ENCODE measurements at places on chromosomes 7 and 10. TPM values are rescaled to one million over a fixed set of nuclear protein-coding genes. Genes with fewer than 3 reads are reported as not detected.

PIK3CG gene
- 2.2 TPM for total RNA-seq

DNA sequence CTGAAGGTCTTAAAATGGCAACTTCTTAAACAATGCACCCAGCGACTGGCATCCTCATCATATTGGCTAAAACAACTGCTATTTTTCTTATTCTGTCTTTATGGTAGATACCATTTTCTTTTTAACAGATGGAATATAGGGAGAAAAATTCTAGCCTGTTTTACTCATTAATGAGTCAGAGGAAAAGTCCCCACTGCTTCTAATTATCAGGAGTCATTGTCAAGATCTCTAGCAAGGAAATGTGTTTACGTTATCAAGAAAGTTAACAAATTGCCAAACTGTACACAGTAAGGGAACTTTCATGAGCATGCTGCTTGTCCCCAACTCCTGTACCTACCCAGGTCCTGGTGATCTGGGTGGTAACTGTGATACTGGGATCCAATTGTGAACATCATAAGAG, 117.7 kb upstream of the KIAA1217 start:
- no peaks in the 10 kb centered on the region for H3K27me3 ChIP-seq
- no peak overlapping the region for H3K4me3 ChIP-seq
- H3K27ac ChIP-seq: no peak overlapping the region
- no peak for DNase-seq
- H3K36me3 ChIP-seq: no peaks in the 10 kb centered on the region
- no peaks in the 10 kb centered on the region for H3K4me1 ChIP-seq

GRCh38 chr10:12228851-12229250, 32.9 kb downstream of the CDC123 start:
- peaks cover 16% of the 10 kb centered on the region for H3K36me3 ChIP-seq
- no peak overlapping the region for H3K27ac ChIP-seq
- H3K4me1 ChIP-seq: peaks cover 3% of the 10 kb centered on the region
- H3K4me3 ChIP-seq: no peak overlapping the region
- no peaks in the 10 kb centered on the region for H3K27me3 ChIP-seq

GRCh38 chr10:26335574-26336093, 102.5 kb upstream of the APBB1IP start:
- H3K4me1 ChIP-seq: no peaks in the 10 kb centered on the region
- H3K36me3 ChIP-seq: no peaks in the 10 kb centered on the region
- no peak overlapping the region for H3K27ac ChIP-seq
- H3K27me3 ChIP-seq: no peaks in the 10 kb centered on the region

GRCh38 chr7:108598153-108598552, 28.5 kb downstream of the DNAJB9 start:
- no peak for DNase-seq
- no peak overlapping the region for H3K27ac ChIP-seq
- no peaks in the 10 kb centered on the region for H3K4me1 ChIP-seq
- no peak overlapping the region for H3K4me3 ChIP-seq
- H3K36me3 ChIP-seq: no peaks in the 10 kb centered on the region
- H3K27me3 ChIP-seq: no peaks in the 10 kb centered on the region

- no peaks in the 10 kb centered on the region for H3K4me1 ChIP-seq
- H3K36me3 ChIP-seq: no peaks in the 10 kb centered on the region
- H3K4me3 ChIP-seq: no peak overlapping the region
Measured at GRCh38 chr10:1525354-1526162, 211.8 kb downstream of the ADARB2 start.

ZNF425 gene
- total RNA-seq: 0.84 TPM

HOXA9 gene
- total RNA-seq: 0.70 TPM

DNA sequence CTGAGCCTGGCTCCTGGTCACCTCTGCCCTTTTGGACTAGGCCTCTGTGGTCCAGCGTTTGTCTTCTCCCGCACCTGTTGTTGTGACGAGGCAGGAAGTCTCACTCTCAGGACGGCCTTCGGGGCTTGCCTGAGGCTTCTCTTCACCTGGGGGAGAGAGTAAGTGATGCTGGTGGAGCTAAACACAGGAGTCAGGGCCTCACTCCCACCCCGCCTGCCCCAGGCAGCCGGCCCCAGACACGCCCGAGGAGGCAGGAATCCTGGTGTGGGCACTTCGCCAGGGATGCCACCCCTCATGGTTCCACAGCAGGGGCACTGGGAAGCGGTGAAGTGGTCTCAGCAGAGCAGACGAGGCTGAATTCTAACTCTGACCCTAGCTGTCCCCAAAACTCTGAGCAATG, 42.4 kb downstream of the IL2RA start:
- H3K36me3 ChIP-seq: no peaks in the 10 kb centered on the region
- no peak for DNase-seq
- H3K4me1 ChIP-seq: no peaks in the 10 kb centered on the region
- H3K4me3 ChIP-seq: no peak overlapping the region
- H3K27ac ChIP-seq: no peak overlapping the region

CALML3 gene
- total RNA-seq: not detected

GRCh38 chr7:81833401-81833800, 63.6 kb upstream of the HGF start:
- H3K36me3 ChIP-seq: no peaks in the 10 kb centered on the region
- no peak for DNase-seq
- no peak overlapping the region for H3K4me3 ChIP-seq
- no peaks in the 10 kb centered on the region for H3K27me3 ChIP-seq
- no peak overlapping the region for H3K27ac ChIP-seq

TAS2R38 gene
- not detected for total RNA-seq

DNA sequence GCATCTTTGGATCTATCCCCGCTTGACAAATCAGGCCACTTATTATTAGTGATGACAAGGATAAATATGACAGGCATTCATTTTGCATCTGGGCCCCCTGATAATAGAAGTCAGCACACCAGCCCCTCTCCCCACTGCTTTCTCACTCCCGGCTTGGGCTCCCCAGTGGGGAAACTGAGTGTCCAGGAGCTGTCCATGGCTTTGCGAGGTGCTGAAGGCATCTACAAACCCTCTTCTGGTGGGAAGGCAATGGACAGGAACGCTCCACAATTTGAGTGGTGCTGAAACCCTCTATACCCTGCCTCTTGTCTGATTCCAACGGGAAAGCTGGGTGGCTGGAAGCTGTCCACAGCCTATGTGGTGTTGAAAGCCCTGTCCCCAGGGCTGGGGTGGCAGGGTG, 61.7 kb upstream of the PCBD1 start:
- H3K27me3 ChIP-seq: no peaks in the 10 kb centered on the region
- no peak overlapping the region for H3K4me3 ChIP-seq
- no peaks in the 10 kb centered on the region for H3K4me1 ChIP-seq
- no peaks in the 10 kb centered on the region for H3K36me3 ChIP-seq

SPDYE9 gene
- not detected for total RNA-seq

- H3K4me3 ChIP-seq: no peak overlapping the region
- no peak for DNase-seq
- no peak overlapping the region for H3K27ac ChIP-seq
- no peaks in the 10 kb centered on the region for H3K27me3 ChIP-seq
- no peaks in the 10 kb centered on the region for H3K4me1 ChIP-seq
Measured at GRCh38 chr7:109844362-109844761, 1246.6 kb upstream of the LRRN3 start.

- H3K4me1 ChIP-seq: no peaks in the 10 kb centered on the region
- no peaks in the 10 kb centered on the region for H3K36me3 ChIP-seq
- no peak for DNase-seq
- no peaks in the 10 kb centered on the region for H3K27me3 ChIP-seq
- H3K27ac ChIP-seq: no peak overlapping the region
- H3K4me3 ChIP-seq: no peak overlapping the region
Measured at GRCh38 chr10:70956029-70956759, 67.8 kb upstream of the PCBD1 start.

SPDYE6 gene
- not detected for total RNA-seq
